ENCODE measurements at places on chromosomes 11 and 22.

GRCh38 chr11:68308068-68308467 lies 4.3 kb upstream of the LRP5 start:
- DNase-seq, result no peak

DNA sequence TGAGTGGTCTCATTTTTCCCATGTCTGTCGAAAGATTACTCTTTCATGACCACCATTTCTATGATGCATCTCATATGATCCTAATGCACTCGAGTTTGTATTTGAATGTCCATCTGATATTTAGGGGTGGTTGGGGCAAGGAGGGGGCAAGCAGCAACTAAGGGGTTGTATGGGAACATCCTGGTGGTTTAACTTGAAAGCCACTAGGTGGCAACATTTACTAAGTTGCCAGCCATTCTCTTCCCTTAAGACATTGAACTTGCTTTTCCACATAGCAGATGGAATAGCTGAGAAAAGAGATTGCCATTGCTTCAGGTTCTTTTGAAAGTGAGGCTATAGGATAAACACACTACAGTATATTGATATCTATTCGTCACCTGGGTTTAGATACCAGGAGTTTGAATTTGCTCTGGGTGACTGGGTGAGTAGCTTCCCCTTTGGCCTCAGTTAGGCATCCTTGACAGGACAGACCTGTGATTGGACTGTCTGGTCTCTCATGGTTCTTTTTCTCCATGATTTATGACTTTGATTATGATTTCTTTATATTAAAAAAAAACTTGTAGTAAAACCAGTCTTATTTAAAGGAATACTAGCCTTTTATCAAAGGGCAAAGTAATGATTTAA lies 32.4 kb downstream of the NF2 start:
- DNase-seq, result peak; percentile 78

DNA sequence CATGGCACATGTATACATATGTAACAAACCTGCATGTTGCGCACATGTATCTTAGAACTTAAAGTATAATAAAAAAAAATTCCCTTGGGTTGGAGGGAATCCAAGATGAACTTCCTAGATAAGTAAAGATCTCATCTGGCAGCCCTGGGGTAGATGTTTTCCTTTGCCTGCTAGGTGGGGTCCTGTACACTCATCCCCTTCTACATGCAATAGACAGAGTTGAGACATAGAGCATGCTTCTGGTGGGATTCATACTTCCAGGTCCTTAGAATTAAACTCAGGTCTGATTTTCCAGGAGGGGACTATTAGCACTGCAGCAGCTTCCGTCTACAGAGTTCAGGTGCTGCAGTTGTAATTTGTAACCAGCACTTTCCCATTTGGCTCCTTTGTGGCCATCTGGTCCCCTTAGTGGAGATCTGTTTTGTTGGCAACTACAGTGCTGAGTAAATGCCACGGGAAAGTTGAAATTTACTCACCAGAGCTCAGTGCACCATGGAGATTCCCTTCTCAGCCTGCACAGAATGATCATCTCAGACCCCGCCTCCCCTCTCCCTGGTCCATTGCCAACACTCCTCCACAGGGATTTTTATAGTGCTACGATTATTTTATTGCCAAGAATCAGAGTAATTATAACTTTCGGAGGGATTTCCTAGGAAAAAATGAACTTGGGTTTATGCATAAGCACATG lies 220.1 kb upstream of the E2F8 start:
- no peak for DNase-seq

- DNase-seq, result no peak
Observed at GRCh38 chr11:101127699-101128570, 1.7 kb downstream of the PGR start.

- DNase-seq, result no peak
Observed at GRCh38 chr11:127521413-127521812, 520.8 kb upstream of the KIRREL3 start.

DNA sequence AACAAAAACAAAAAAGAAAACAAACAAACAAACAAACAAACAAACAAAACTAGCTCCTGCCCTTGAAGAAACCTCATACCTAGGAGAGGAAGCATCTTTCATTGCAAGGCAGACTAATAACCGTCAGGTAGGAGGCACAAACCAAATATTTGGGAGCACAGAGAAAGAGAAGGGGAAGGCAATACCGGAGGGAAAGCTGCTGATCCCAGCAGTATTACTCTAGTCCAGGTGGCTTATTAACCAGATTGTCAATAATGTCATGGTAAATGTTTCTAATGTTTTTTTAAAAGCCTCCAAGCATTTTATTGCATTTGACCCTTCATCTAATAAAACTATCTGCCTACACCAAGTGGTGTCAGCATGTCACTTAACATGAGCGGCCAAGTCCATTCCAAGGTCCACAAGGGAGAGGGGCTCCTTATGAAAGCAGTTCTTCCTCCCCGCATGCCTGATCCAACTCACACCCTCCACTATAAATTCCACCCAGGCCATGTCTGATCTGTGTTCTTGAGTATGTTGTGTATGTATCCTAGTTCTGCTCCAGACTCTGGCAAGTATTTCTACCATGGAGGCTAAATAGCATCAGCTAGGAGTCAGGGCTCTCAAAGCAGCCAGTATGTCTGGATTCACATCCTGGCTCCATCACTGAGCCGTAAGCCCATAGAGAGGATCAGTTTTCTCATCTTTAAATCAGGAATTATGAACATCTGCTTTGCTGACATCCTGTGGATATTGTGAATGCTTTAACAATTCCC lies 208.1 kb upstream of the TENM4 start:
- no peak for DNase-seq

DNA sequence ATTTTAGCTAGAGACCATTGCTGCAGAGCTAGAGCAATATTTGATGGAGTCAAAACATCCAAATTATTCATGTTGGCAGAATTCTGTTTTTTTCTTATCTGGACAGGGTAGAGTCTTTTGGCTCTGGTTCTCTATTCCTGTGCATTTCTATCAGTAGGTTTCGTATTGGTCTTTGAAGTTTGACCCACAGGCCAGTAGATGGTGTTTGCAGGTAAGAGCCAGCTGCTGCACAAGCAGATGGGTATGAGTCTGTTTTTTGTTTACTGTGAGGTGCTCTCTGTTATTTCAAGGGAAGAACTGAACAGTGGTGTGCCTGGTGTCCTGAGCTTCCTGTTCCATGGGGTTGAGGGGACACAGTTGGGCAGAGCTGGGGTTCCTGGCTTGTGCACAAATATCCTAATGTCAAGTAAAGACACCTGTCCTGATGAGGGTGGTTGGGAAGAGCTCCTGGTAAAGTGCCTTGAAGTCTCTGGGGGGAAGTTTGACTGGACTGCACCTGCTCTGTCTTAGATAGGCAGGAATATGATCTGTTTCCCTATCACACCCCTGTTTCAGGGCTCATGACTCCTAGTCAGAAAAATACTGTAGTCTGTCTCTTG lies 34.0 kb upstream of the SLC22A25 start:
- DNase-seq, result peak; percentile 3

GRCh38 chr11:117545706-117546105 lies 218.1 kb downstream of the CEP164 start:
- no peak for DNase-seq

GRCh38 chr11:98069861-98070260 lies 950.9 kb upstream of the CNTN5 start:
- no peak for DNase-seq

GRCh38 chr11:12785901-12786300 lies 111.7 kb downstream of the TEAD1 start:
- no peak for DNase-seq

GRCh38 chr11:128692753-128693415 lies 988 bp upstream of the FLI1 start:
- DNase-seq, result no peak

- no peak for DNase-seq
Observed at GRCh38 chr11:73323464-73323863, 15.4 kb downstream of the ARHGEF17 start.

- DNase-seq, result no peak
Observed at GRCh38 chr11:68302670-68303069, 9.7 kb upstream of the LRP5 start.

DNA sequence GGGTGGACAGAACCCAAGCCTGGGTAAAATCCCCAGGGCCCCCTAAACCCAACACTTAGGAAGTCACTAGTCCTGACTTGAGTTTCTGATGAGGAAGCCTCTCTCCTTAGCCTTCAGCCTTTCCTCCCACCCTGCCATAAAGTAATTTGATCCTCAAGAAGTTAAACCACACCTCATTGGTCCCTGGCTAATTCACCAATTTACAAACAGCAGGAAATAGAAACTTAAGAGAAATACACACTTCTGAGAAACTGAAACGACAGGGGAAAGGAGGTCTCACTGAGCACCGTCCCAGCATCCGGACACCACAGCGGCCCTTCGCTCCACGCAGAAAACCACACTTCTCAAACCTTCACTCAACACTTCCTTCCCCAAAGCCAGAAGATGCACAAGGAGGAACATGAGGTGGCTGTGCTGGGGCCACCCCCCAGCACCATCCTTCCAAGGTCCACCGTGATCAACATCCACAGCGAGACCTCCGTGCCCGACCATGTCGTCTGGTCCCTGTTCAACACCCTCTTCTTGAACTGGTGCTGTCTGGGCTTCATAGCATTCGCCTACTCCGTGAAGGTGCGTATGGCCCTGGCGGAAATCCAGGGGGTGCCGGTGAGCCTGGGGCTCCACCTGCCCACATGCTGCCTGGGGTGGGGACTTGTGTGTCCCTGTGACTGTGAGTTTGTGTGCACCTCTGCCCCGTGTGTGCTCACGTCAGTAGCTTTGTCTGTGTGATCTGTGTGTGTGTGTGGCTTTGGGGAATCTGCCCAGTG lies at the start of gene IFITM1:
IFITM1 (plus strand) TSS at position 254 of the 767 bp plus-strand sequence; CDS start at position 385, 131 bp downstream.
- DNase-seq, result peak; percentile 53

DNA sequence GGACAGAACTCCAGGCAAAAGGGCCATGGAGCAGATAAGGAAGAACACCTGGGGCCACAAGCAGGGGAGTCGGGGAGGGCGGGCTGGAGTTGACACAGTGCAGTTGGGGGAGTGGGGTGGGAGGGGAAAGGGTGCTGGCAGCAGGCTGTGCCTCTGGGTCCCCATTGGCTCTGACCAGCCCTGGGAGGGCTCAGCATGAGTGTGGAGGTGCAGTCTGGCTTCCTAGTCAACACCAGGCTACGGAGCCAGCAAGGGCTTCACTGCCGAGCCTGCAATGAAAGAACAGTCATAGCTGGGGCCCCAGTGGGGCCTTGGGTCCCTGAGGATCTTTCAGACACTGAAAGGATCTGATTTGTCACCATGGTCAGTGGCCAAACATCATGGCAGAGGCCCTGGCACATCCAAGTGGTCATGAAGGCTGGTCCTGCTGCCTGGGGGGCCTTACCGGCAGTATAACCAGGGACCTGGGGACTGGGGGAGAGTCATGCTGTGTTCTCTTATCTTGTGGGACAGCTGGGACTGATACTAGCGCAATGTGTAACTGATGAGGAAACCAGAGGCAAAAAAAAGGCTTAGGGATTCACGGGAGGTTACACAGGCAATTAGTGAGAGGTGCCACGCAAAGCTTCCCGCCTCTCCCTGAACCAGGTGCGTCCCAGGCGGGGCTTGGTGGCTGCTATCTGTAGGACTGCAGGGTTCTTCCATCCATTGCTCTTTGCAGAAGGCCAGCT lies 11.6 kb downstream of the SLC37A2 start:
- DNase-seq, result no peak

DNA sequence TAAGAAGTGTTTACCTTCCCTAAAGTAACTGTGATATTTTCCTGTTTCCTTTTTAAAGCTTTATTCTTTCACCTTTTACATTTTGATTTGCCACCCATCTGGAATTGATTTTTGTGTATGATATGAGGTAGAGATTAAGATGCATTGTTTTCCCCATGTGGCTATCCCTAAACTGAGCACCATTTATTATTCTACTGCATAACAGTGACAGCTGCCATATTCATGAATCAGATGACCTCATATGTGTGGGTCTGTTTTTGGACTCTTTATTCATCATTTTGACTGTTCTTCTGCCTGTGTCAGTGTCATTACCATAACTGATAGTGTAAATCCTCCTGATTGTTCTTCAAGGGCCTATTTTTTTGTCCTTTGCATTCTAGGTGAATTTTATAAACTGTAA lies 50.8 kb downstream of the HIPK3 start:
- no peak for DNase-seq

GRCh38 chr11:65392899-65393298 lies 6.5 kb downstream of the FRMD8 start:
- no peak for DNase-seq

GRCh38 chr11:134758342-134758931 lies 346.4 kb upstream of the B3GAT1 start:
- no peak for DNase-seq

GRCh38 chr11:58165504-58166106 lies 23.3 kb upstream of the OR9Q2 start:
- DNase-seq, result no peak

DNA sequence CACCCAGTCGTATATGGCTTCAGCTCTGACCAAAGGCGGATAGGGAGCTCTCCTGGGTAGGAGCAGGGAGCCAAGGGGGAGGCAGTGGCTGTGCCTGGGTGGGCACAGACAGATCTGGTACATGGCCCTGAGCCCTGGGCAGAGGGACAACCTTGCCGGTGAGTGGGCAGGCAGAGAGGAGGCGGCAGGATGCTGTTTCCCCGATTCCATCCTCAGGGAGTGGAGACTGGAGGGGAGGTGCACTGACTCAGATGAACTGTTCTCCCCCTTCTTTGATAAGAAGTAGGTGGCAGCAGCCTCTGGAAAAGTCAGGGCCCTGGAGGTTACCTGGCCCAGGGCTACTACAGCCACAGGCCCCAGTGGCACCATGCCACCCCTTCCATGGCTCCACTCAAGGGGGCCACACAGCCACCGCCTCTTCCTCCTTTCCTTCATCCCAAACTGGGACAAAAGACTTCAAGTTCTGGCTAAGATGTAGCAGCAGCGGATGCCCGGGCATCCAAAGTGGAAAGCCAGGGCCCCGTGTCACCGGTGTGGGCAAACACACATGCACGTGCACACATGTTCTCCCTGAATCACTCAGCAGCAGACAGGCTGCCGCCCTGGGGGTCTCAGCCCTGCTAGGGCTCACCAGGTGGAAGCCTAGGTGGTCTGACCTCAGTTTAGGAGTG lies 13.4 kb downstream of the CXCR5 start:
- DNase-seq, result no peak

DNA sequence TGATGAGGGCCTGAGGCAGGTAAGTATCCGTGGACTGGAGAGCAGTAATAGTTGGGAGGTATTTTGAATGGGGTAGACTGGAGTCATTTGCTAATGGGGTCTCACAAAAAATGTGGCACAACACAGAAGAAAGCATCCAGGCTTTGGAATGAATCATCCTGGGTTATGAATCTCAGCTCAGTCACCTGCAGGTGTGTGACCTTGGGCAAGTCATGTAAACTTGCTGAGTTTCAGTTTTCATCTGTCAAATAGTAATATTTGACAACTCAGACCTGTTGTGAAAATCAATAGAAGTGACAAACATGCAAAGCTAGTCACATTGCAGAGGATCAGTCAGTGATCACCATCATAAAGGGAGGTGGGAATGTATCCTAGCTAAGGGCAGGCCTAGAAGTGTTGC lies 232.0 kb upstream of the TENM4 start:
- no peak for DNase-seq

GRCh38 chr11:34487430-34487829 lies 26.2 kb downstream of the ELF5 start:
- DNase-seq, result no peak

DNA sequence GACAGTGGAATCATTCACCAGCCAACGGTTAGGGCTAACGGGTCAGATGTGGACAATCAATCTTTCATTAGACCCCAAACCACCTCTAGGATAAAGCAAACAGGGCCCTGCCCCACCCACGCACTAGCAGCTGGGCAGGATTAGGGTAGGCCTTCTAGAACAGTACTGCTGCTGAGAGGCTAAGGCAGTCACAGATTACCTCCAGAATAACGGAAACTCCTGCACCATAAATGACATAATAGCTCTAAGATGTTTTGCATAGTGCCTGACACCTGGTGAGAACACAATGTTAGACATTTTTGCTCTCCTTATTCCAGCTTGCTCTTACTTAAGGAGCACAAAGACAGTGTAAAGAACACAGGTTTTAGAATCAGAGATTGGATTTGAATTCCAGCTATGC lies 1.8 kb downstream of the SYTL2 start:
- no peak for DNase-seq
